HTR-8/SVneo (cell line): ENCODE measurements at places on chromosomes 11 and 22.

- DNase-seq, result no peak
These were observed 7.2 kb upstream of the UCP3 start for GRCh38 chr11:74015919-74016684.

DNA sequence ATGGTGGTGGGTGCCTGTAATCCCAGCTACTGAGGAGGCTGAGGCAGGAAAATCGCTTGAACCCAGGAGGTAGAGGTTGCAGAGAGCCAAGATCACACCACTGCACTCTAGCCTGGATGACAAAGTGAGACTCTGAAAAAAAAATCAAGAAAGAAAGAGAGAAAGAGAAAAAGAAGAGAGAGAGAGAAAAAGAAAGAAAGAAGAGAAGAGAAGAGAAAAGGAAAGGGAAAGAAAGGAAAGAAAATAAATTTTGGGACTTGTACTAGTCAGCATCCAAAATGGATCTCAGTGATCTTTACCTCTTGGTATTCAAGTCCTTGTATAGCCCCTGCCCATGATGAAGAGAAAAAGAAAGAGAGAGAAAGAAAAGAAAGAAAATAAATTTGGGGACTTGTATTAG, 22.2 kb upstream of the PICALM start:
- DNase-seq, result no peak

- no peak for DNase-seq
These were observed 100.0 kb upstream of the OR4B1 start for GRCh38 chr11:48116437-48117228.

DNA sequence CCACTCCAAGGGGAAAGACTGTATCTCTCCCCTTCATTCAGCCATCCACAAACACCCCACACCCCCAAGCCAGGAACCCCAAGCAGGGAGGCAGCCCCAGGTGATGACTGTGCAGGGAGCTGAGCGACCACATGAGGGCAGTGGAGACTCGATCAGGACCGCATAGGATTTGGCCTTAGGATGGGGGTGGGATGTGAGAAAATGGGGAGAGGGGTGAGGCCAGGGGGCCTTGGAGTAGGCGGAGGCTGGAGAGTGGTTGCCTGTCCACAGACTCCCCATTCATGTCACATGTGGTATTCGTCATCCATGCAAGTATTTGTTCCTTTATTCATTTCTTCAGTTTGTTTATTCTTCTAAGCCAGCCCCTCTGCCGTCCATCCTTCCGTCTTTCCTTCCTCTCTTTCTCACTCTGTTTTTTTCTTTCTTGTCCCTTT, 2.7 kb upstream of the RHOD start:
- peak; percentile 81 for DNase-seq

- DNase-seq, result no peak
These were observed 42.4 kb upstream of the KCNQ1OT1 start for GRCh38 chr11:2742201-2742600.

DNA sequence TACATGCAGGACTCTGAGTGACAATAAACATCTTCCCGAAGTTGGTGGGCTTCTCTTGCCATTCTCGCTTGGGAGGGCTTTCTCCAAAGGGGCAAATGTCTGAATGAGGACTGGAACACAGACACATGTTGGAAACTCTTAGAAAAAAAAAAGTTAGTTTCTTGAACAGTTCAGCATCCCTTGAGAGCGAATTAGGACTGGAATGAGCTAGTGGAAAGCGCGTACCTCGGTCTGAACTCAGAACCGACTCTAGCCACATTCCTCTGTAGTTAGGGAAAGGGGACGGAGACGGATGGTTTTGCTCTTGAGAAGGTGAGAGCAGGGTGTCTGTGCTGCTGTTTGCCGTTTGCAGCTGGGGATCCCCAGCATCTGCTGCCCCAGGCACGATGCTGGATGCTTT, 517.3 kb downstream of the TBC1D22A start:
- no peak for DNase-seq

GRCh38 chr11:77502346-77502905, 28.5 kb upstream of the PAK1 start:
- no peak for DNase-seq

GRCh38 chr22:47287516-47287915, 525.1 kb downstream of the TBC1D22A start:
- DNase-seq, result no peak

- DNase-seq, result peak; percentile 52
These were observed 73.3 kb upstream of the ZBED5 start for GRCh38 chr11:10930972-10931760.

- no peak for DNase-seq
These were observed 120.6 kb downstream of the PDE3B start for GRCh38 chr11:14764179-14764578.

DNA sequence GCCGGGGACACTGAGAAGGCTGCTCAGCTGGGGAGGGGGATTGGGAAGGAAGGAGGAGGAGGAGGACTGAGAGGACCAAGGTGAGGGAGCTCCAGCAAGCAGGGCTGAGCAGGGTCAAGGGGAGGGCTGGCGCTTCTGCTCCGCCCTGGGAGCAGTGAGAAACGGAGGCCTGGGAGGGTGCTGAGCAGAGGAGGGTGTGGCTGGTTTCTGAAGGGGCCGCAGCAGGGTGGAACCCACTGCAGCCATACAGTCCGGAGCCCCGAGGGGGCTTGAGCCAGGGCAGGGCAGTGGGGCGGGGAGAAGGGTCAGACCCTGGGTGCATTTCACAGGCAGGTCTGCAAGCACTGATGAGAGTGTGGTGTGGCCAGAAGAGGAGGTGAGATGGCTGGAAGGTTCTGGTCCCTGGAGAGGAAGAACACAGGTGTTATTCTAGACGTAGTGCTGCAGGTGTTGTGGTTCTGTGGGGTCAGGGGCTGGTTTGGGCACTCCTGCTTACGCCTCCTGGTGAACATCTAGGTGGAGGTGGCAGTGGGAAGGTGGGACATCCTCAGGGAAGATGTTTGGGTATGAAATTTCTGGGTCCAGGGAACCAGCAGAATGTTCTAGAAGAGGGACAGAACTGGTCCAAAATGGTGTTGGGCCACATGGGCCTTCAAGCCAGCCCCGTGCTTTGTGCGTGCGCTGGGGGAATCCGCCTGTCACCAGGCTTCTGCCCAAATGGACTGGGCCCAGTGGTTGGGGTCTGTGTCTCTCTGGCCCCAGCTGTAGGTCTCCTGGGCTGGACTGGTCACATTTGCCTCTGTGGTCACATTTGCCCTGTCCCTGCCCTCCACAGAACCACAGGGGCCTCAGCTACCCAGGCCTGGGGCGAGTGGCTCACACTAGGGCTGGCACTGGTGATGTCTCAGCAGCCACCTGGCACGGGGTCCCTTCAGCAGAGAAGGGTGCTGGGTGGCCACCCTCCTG, 714.7 kb downstream of the BRD1 start:
- DNase-seq, result no peak

- DNase-seq, result no peak
These were observed 18.1 kb downstream of the CKAP5 start for GRCh38 chr11:46827995-46828394.

DNA sequence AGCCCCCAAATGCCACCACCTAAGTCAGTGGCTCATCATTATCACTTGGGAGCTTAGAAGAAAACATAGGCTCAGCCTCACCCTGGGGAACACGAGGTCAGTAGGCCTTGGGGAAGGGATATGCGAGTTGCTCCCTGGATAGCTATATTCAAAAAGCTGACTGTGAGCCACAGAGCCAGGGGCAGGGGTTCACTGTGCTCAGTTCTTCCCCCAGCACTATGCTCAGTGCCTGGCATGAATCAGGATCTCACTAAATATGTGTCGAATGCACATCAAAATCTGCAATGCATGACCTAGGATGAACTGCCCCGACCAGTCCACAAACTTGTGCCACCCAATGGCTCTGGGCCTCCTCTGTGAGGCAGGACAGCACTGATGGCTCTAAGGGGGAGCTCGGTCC, 35.1 kb downstream of the THOC5 start:
- DNase-seq, result no peak

DNA sequence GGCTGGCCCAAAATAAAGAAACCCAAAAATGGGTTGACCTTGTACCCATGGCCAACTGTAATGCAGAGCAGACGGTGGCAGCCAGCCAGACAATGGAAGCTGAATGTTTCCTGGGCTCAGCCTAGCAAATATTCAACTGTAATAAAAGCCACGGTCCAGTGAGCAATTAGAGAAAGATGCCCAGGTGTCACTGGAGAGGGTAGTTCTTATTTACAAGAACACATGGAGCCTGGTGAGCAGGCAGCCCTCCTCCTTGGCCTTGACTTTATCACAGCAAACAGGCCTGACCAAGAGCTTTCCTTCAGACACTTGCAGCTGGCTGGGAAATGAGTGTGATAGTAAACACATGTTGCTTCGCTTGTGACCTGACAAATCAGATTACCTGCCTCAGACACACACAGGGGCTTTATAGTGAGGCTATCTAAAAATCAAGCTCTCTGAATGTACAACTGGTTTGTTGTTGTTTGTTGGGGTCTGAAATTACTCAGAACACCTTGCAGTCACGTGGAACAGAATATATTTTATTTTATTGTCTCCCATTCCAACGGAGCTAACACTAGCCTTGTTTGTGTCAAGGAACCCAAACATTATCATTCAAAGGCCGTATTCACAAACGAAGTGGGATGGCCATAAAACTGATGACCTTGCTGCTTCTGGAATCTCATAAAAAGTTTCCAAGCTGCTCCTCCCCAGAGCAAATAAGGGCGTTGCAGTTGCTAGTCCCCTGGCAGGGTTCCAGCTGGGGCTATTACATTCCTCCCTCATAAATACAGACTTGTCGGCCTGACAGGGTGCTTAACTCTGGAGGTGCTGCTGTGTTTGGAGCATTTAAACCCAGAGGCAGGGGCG, 161.1 kb downstream of the BBOX1 start:
- peak; percentile 78 for DNase-seq

DNA sequence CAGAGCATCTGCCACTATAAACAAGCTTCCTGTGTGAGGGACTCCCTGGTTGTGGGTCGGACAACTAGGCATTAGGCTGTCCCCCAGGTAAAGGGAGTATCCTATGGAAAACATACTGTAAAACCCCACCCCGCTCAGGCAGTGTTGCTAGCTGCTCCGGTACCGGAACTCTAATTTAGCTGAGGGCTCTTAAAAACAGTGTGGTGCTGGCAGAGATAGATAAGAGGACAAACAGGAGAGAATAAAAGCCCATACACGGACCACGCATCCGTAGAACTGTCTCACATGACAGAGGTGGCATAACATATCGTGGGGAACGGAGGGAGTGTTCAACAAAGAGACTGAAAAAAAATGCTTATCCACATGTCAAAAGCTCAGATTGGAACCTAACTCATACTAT, 3.4 kb upstream of the MOGAT2 start:
- no peak for DNase-seq

DNA sequence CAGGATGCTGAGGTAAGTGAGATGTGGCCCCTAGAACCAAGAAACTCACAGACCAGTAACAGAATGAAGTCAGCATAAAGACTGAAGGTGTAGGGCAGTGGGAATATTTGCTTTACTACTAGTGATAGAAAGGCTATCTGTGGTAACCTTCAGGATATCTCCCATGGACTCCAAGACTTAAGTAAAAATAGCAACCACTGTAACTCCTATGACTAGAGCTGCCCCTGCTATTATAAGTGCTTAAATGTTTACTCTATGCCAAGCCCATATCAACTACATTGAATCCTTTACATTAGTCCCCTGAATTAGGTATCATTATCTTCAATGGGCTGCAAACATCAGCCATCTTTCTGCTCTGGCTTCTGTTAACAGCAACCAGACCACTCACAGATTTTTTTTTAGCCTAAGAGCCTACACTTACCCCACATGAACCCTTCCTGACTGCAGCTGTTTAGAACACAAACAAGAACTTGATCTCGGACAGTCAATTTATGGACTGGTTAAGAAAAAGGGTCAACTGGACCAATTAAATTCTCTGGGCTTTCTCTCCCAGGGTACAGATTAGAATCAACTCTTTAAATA, 335.1 kb upstream of the API5 start:
- no peak for DNase-seq

DNA sequence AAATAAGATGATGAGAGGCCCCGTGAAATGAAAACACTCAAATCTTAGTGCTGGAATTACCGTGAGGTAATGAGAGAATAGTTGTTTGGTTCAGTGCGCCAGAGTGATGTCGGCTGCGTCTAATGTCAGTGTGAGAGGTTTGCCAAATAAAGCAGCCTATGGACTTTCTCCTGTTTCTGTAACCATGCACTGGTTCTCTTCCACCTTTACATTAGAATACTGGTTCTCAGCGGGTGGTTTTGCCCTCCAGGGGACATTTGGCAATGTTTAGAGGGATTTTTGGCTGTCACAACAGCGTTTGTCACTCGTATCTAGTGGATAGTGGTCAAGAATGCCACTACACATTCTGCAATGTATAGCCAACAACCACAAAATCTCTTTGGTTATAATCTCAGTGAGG, 1.1 kb downstream of the OOSP4B start:
- DNase-seq, result no peak

DNA sequence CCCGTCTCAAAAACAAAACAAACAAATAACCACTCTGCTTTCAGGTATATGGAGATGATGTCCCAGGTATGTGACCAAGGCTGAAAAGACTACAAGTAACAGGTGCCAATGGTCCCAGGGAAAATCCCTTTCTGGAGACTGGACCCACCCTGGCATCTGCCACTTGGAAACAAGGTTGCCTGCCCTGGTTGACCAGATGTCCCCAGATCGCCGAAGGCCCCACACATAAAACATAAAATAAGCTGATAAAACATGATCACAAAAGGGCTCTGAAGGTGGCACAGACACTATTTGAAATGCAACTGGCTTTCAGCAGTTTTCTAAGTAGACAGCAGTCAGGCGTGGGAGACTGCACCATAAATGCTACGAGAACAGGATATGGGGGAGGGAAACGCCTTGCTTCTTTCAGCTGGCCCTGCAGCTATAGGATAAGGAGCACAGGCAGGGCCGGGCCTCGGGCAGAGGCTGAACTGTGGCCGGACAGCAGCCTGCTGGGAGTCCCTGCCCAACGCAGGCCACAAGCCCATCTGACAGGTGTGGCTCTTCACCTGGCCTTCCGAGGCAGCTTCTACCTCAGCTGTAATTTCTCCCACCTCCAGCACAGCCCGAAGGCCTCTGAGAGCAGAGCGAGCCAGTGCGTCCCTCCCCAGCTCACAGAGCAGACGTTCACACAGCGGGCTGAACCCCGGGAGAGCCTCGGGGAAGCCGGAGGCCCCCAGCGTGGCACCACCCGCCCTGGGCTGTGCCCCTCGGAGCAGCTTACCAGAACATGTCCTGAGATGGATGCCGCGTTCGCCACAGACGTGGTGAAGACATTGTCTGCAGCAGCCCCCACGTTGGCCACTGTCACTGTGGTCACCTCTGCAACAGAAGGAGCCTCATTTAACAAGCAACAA, 4.0 kb downstream of the DEAF1 start:
- no peak for DNase-seq

GRCh38 chr11:69394869-69395246, 86.6 kb upstream of the LINC01488 start:
- DNase-seq, result no peak

- DNase-seq, result no peak
These were observed 76.7 kb upstream of the KCNQ1OT1 start for GRCh38 chr11:2776351-2777061.

GRCh38 chr11:9077164-9077563, 14.2 kb downstream of the SCUBE2 start:
- no peak for DNase-seq

DNA sequence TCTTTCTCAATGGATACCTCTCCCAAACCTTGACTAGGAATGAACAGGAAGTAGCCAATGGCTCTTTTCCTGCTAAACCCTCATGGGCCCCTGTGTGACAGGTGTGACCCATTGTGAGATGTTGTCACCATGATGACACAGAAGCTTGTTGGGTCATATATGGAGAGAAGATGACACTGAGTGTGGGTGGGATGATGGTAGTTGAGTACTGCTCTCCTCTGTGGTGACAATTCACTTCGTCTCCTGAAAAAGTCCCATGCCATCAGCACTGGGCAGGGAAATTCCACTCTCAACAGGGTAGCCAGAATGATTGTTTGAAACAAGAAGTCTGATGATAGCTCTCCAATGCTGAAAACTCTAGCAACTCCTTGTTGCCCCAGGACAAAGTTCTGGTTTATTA, 94.0 kb upstream of the SEZ6L start:
- DNase-seq, result no peak
